ELR (cell line): ENCODE measurements at places on chromosomes 5 and 9.

DNA sequence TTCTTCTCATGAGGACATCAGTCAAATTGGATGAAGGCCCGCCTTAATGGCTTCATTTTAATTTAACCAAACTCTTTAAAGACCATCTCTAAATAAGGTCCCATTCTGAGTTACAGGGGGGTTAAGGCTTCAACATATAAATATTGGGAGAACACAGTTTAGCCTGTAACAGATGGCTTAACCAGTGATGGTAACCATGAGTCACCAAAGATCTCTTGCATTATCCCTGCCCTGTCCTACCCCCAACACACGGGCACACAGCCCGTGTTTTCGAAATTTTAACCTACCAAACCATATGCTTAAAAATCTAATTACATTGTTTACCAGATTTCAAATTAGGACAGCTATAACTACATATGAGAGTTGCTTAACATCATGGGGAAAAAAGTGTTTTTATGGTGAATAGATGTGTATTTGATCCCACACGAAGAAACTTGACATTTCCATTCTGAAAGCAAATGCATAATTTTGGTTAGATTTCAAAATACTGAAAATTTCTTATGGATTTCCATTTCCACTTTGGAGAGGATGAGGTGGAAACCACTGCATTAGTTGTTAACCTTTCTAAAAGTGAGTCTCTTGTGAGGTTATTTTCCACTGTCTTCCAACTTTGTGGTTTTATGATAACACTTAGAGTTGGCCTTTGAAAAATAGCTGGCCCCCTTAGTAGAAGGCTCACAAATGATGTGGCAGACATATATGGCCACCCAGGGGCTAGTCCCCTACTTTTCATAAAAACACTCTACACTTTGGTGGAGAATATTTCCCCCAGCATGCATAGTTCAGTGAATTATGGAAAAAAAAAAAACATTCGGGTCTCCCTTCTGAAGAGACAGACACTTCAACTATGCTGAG lies 849.3 kb downstream of the TLE1 start:
- DNase-seq: no peak

DNA sequence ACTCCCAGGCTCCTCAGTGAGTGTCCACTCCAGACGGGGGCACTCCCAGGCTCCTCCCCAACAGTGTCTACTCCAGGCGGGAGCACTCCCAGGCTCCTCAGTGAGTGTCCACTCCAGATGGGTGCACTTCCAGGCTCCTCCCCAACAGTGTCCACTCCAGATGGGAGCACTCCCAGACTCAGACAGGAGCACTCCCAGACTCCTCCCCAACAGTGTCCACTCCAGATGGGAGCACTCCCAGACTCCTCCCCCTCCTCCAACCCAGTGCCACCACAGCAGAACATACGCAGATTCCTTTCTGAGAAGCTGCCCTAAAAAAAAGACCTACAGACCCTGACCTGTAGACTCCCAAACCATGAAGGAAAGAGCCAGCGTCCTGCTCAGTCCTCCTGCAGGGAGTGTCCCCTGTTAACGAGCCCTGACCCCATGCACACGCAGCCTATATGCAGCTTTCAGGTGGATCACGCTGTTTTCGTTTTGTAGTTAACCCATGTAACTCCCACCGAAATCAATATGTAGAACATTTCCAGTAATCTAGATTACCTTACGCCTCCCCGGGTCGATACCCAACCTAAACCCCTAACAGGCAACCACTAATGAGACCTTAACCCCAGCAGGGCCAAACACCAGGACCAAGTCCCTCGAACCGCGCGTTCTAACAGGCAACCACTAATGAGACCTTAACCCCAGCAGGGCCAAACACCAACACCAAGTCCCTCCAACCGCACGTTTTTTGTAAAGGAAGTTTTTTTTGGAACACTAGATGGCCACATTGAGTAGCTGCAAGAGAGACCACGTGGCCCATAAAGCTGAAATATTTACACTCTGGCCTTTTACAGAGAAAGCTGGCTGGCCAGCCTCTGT lies 15.7 kb downstream of the PNPLA7 start:
- peak; percentile 79 for DNase-seq

GRCh38 chr9:133558191-133559126 lies 24.0 kb downstream of the ADAMTSL2 start:
- DNase-seq: peak; percentile 90

GRCh38 chr9:35658968-35659220 lies 802 bp downstream of the CCDC107 start:
- DNase-seq: peak; percentile 81

DNA sequence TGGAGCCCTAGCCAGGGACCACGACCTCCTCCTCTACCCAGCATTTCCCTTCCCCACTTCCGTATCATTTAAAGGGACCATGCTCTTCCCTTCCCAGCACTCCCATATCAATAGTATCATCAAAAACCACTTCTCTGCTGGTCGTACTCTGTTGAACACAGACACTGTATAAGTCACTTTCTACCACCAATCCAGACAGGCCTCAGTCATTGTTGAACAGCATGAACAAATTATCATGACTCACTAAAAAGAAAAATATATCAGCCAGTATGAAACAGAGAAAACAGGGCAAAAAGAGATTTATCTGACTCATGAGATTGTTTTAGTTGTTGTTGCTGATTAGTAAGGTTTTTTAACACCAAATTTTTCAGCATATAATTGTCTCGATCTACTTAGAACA lies 89.8 kb downstream of the CDKN2A start:
- peak; percentile 22 for DNase-seq
